ENCODE measurements at places on chromosomes 6 and 20.

- DNase-seq = no peak
Measured at GRCh38 chr6:122853259-122853995, 64.4 kb downstream of the SMPDL3A start.

GRCh38 chr6:91098006-91098405 lies 511.1 kb upstream of the MAP3K7 start:
- DNase-seq = no peak

GRCh38 chr6:71205336-71205956 lies 83.2 kb upstream of the OGFRL1 start:
- no peak for DNase-seq

- no peak for DNase-seq
Measured at GRCh38 chr20:31987744-31988143, 19.8 kb downstream of the XKR7 start.

DNA sequence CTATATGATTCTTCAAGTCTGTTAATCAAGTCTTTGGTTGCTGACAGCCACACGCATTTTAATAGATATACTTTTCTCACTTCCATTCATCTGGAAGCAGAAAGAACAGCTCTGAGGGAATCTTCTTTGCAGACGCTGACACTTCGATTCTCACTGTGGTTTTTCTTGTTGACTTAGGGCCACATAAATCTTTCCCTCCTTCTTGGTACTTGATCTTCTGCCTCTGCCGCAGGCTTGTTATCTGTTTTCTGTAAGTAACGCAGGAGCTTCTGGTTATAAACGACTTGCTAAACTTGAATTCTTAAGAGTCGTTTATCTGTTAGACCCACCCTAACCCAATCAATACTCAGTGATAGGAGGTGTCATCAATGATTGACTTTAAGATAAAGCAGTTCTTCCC lies 268.8 kb upstream of the SULF2 start:
- DNase-seq = no peak

- DNase-seq = peak; percentile 49
Measured at GRCh38 chr20:37336369-37337207, 9.4 kb upstream of the SRC start.

DNA sequence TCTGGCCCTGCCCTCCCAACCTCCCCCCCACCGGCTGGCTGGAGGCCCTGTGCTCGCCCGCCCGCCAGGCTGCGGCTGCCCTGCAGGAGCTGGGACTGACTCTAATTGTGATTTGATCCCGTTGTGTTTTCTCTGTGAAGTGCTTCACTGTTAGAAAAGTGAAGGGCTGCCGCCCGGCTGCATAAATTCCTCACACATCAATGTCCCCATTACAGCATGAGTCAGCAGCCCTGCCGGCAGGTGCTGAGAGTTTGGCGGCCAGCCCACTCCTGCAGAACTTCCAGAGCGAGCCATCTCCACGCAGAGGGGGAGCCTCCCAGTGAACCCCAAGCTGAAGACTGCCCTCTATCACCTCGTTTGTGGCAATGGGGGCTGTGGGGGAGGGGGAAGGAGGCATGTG lies 137.9 kb downstream of the DLL1 start:
- no peak for DNase-seq

- no peak for DNase-seq
Measured at GRCh38 chr20:57540890-57541580, 16.1 kb upstream of the CTCFL start.

GRCh38 chr6:17103715-17104114 lies 1.9 kb downstream of the STMND1 start:
- DNase-seq = no peak

GRCh38 chr6:147741389-147741788 lies 232.9 kb downstream of the SAMD5 start:
- no peak for DNase-seq

GRCh38 chr6:35678814-35679213 lies 9.9 kb downstream of the FKBP5 start:
- DNase-seq = no peak

GRCh38 chr6:12024699-12025434 lies 12.8 kb downstream of the HIVEP1 start:
- no peak for DNase-seq

DNA sequence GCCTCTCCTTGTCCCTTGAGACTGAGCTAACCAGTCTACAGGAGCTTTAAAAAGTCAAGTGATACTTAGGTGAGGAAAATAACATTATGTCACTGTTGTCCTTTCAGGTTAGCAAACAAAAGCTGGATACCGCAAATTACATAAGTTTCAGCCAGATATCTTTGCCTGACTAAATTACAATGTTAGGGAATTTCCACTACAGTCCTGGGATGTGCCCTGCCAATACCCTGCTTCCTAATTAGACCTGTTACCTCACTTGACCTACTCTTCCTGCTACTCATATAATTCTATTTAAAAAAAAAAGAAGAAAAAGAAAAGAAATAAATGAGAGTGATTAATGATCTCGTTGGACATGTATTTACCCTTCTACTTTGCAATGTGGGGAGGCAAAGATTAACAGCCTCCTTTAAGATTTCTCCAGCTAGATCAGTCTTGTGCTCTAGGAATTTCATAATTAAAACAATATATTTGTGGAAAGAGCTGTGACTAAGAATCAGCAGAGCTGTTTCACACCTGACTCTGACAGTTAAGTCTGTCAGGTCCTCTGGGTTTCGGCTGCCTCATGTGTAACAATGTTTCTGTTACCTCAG lies 318.9 kb downstream of the HDGFL1 start:
- DNase-seq = no peak
